ENCODE measurements at places on chromosomes 11 and 22.

DNA sequence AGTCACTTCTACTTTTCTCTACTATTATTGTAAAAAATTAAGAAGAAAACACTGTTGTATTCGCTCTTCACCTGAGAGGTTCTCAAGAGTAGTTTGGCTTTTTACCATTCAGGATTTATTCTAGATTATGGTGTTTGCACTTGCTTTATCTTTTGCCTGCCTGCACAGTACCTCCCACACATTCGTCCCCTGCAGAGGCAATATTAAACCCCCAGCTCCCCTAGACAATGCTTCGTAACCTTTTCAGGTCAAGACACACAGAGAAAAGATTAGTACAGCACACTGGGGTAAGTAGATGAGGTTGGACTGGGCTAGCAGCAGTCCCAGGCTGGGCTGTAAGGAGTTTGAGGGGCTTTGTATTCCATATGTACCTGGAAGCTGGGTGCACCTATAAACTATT lies 62.4 kb downstream of the TNRC6B start:
- no peak for DNase-seq

GRCh38 chr22:39289975-39290720 lies 29.3 kb downstream of the RPL3 start:
- no peak for DNase-seq

DNA sequence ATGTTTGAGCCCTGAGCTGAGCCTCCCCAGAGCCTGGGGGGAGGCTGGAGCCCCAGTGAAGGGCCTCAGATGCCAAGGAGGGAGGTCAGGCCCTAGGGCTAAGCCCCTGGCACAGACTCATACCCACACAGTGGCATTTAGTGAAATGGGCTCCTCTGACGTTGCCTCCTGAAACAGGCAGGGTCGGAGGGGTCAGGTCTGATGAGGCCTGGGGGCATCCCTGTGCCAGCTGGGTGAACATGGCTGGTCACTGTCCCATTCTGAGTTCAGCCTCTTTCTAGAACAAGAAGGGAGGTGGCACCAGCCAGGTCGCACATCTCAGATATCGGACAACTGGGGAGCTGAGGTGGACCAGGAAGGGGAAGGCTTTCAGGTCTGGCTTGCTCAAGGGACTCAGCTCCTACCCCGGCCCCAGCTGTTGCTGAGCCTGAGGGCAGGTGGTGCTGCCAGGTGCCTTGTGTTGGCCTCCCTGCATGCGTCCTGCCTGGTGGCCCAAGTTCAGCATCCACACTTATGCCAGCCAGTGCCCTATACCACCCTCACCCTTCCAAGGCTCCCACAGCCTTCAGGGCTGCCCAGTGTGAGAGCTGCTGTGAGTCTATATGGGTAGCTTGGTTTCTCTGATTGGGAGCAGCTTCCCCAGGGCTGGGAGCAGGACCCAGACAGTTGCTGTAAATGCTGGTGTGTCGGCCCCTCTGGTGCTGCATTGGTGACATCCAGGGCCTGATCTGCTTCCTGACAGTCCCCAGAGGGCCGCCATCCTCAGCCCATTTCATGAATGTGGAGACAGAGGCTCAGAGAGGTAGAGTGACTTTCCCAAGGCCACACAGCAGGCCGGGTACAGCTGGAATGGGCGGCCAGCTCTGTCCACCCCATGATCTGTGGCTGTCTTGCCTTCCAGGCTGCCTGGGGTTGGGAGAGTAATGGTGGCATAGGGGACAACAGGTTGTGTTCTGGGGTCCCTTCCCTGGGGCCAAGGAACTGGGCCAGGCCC lies 32.8 kb upstream of the PPARA start:
- no peak for DNase-seq

- no peak for DNase-seq
These were observed 1.2 kb upstream of the MYO7A start for GRCh38 chr11:77126861-77127234.

DNA sequence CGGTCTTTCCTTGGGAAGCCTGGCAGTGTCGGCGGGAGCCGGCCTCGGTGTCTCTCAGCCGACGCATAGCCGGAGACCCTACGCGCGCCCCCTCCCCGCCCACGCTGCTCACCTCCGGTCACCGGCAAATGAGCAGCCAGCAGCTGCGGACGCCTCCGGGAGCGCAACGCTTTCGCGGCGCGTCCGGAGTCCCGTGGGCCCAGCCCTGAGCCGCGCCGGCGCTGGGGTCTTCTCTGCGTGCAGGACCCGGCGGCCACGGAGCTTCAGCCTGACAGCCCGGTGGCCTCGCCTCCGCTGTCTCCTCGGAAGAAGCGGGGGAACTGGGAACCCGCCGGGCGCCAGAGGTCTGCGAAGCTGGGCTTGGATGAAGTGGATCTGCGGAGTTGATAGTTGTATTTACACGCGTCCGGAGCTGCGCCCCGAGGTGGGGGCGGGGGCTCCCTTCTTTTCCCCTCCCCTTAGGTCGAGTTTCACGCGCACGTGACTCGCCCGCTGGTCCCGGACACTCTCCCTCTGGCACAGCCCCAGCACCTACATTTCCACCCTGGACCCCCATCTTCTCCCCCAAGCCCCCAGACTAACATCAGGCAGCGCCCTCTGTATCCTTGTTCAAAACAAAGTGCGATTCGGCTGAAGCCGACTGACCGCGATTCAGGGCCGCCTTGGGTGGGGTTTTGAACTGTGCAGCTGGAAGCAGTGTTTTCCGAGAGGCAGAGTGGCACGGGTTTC lies at the start of gene SLC43A1:
Gene SLC43A1, minus strand, starts transcription at position 371 of the 729 bp plus-strand sequence. CDS start 1,591 bp downstream, outside the sequence.
- DNase-seq, result peak; percentile 67

DNA sequence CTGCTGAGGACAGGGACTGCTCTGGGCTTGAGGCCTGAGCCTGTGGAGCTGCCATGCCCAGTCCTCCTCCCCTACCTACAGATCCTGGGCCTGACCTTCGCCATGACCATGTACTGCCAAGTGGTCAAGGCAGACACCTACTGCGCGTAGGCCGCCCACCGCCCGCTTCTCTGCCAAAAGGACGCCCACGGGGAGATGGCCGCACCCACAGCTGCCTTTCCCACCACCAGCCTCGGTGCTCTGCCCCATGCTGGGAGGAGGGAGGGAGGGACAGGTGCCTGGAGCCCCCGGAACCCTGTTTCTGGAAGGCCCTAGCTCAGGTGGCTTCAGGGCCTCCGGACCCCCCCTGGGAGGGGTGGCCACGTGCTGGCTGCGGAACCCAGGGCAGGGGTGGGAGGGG lies 23.8 kb downstream of the TSPAN4 start:
- DNase-seq, result no peak

DNA sequence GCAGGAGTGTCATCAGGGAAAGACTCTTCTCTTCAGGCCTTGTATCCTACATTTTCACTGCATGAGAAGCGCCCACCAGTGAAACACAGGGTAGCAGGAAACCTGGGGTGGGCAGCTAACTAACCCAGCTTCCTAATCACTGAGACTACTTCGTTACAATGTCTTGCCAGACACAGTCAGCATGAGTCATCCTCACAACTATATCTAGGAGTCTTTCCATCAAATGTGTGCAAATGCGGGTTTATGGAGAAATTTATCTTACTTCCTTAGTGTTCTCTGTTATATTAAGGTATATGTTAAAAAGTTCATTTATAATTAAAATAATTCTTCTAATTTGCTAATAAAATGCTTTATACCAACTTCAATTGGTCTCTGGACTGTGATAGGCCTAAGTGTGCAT lies 79.9 kb upstream of the RAB1B start:
- DNase-seq, result no peak

- no peak for DNase-seq
These were observed 11.8 kb upstream of the CD5 start for GRCh38 chr11:61090521-61090920.

DNA sequence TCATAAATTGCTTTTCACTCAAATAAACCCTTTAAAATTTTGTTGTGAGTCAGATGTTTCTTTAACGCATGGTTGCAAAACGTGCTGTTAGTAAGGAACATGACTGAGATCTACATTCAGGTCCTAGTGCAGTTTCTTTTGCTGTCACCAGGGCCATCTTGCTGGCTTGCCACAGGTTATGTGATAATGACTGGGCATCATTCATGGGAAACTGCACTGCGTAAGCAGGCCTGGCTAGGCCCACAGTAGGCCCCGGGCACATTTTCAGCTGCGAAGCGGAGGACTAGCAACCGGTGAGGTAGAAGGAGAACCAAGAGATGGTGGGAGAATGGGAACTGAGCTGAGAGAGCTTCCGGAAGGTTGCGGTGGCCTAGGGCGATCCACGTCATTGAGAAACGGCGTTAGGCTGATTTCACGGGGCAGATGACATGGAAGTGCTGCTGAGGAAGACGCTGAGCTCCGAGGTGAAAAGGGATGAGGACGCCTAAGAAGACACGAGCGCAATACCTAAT lies 3.2 kb upstream of the KLHDC7B start:
- no peak for DNase-seq

DNA sequence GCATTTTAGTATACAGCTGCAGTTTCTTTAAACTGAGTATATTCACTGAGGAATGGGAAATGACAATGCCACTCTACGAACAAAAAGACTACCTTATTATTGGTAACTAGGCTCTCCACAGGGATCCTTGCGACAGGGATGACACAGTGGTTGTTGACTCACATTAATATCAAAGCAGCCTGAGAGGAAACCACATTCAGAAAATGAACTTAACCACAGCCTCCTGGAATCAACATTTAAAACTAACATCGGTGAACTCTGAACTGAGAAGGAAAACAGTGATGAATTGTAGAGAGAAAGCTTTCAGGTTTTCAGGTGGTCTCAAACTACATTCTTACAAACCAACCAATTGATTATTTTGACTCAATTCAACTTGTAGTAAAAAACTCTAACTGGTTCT lies 90.3 kb upstream of the MTMR2 start:
- DNase-seq, result no peak

GRCh38 chr22:40310081-40310767 lies 36.1 kb upstream of the ADSL start:
- peak; percentile 73 for DNase-seq

- no peak for DNase-seq
These were observed 10.3 kb upstream of the CDON start for GRCh38 chr11:126072801-126073594.

- no peak for DNase-seq
These were observed 38.0 kb downstream of the MRGPRD start for GRCh38 chr11:68942751-68943271.

- no peak for DNase-seq
These were observed 27.6 kb downstream of the ART5 start for GRCh38 chr11:3613998-3614741.

DNA sequence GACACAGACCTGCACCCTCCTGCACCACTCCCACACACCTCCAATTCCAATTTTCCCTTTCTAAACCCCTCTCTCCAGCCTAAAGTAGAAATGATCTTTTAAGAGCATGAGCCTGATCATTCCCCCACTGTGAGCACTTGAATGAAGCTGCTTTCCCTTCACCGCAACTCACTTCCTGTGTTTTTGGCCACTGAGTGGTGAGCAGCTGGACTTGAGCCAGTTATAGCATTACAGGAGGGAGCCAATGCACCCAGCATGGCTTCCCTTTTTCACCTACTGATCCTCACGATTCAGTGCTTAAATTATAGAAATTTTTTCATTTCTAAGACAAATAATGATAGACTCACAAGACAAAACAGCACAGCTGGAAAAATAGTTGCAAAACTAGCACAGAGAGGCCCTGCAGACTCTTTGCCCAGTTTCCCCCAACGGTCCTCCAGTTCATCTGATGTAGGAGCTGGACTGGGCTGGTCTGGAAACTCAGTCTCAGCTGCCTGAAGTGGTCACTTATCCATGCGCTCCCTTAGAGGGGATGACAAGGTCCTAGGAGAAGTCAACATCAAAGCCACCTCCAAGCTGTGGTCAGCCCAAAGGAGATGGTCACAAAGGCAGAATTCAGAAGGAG lies 9.7 kb upstream of the APOL4 start:
- no peak for DNase-seq

- DNase-seq, result no peak
These were observed 35.8 kb downstream of the BTG4 start for GRCh38 chr11:111476366-111476765.

DNA sequence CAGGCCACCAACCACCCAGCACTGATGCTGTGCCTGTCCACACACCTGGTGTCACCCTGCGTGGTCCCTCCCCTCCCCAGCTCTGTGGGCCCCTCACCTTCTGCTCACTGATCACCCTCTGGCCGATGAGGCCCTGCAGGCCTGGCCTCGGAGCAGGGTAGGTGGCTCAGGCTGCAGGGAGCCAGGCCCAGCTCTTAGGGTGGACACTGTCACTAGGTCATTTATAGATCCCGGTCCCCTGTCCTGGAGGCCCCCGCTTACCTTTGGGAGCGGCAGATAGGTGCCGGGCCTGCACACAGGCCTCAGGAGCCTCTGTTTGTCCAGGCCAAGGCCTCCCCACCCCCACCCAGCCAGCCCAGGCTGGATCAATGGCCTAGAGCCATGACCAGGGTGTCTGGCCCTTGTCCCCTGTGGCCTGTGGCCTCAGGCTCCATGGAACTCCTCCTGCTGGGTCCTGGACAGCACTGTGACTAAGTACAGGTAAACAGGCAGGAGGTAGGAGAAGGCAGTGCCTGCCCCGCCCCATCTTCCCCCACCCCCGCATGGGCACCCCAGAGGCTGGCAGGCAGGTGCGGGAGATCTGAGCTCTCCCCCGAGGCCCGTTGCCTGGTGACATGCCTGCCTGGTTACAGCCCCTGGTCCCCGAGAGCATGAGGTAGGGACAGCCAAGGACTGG lies at the start of gene TMPRSS6:
Gene TMPRSS6, minus strand, starts transcription at position 472 of the 676 bp plus-strand sequence. CDS start 6,296 bp downstream, outside the sequence.
- DNase-seq, result no peak

DNA sequence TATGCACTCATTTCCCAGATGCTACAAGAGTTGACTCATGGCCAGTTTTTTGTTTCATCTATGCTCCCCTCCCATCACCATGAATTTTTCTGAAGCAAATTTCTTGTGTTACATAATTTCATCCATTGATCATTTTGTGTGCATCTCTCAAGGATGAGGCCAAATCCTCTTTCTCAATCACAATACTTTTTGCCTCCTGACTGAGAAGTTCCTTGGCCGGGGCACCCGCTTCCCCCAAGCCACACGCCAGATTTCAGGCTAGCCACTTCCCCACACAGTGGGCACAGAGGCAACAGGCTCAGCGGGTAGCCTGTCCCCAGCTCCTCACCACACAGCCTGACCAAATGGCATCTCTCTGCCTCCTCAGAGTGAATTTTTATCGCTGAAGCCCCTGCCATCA lies 9.8 kb upstream of the DSCAML1 start:
- DNase-seq, result no peak

GRCh38 chr22:47884200-47884599 lies 1121.8 kb downstream of the TBC1D22A start:
- no peak for DNase-seq

DNA sequence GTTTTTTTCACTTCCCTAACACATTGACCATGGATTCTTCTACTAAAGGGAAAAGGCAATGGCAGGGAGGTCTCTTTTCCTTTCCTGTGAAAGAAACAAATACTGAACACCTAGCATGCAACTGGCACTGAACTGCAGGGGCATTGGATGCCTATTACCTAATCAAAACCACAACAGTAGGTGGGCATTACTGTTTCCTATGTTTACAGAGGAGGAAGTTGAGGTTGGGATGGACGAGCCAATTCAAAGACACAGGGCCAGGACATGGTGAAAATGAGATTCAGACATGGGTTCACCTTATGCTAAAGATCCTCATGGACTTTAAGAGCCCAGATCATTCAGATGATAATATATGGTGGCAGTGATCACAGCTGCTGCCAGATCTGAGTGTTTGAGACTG lies 407.0 kb downstream of the MIAT start:
- DNase-seq, result no peak
